ENCODE measurements at places on chromosomes 1 and 21.

- DNase-seq: no peak
Observed at GRCh38 chr1:203175827-203176241, 208 bp upstream of the MYBPH start.

GRCh38 chr1:69421286-69421685, 146.4 kb upstream of the LRRC7 start:
- no peak for DNase-seq

DNA sequence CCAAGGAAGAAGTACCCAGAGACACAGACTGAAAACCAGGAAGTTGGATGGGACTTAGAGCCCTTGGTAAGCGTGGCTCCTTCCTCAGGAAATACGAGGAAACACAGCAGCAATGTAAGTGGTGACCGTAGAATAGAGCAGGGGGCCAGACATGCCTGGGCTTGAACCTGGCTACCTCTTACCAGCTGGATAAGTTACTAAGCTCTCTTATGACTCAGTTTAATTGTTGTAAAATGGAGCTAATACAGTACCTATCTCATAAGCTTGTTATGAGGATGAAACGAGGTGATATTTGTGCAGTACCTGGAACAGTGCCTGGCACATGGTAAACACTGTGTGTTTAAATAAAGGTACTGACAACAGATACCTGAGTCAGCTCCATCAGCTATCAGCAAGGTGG, 19.2 kb downstream of the EBNA1BP2 start:
- DNase-seq: peak; percentile 45

DNA sequence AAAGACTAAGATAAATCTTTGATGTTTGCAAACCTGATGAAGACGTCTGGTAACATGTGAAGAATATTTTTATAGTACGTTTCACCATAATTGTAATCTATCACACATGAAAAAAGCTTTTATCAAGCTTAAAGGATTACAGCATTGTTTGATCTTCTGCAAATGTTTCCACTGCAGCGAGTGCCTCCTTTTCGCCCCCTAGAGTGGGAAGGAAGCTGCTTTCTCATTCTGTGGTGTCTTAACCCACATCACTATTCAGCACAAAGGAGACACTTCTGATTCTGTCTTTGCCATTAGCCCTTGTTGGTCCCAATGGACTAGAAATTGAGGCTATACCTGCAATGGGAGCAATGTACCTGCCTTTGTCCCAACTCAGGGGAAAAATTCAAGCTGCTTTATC, 46.0 kb upstream of the IL12RB2 start:
- no peak for DNase-seq

DNA sequence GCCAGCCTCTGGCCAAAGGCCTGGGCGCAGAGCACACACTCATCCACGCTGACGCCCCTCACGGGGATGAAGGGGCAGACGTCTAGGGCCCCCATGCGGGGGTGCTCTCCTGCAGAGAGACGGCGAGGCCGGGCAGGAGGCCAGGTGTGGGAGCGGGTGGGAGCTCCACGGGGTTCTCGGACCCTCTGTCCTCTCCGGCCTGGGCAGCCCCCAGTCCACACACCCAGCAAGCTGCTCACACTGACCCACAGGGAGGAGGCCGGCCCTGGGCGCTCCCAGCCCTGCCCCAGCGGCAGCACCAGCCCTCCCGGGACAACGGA, 2.5 kb downstream of the FTCD start:
- no peak for DNase-seq

DNA sequence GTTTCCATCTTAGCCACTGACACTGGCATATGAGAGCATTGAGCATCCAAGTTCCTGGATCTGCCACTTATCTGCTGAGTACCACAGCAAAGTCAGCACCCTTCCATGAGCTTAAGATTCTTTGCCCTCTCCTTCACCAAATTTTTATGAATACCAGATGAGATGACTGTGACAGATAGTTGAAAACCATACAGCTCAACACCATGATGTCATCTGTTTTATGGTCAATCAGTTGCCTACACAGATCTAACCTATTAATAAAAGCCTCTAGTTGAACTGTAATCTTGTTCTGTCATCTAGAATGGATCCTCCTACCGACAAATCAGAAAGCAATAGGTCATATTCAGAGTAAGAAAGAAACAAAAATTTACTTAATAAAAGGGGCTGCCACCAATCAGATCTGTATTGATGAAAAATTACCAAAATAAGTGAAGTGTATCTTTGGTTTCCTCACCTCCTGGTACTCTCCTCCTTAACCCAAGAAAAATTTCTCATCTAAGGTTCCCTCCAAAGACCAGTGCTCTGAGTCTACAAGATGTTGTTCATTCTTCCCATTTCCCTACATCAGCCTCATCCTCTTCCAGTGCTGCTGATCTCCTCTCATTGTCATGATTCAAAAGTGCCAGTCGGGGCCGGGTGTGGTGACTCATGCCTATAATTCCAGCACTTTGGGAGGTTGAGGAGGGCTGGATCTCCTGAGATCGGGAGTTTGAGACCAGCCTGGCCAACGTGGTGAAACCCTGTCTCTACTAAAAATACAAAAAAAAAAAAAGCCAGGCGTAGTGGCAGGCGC, 138.8 kb upstream of the CTTNBP2NL start:
- DNase-seq: no peak

DNA sequence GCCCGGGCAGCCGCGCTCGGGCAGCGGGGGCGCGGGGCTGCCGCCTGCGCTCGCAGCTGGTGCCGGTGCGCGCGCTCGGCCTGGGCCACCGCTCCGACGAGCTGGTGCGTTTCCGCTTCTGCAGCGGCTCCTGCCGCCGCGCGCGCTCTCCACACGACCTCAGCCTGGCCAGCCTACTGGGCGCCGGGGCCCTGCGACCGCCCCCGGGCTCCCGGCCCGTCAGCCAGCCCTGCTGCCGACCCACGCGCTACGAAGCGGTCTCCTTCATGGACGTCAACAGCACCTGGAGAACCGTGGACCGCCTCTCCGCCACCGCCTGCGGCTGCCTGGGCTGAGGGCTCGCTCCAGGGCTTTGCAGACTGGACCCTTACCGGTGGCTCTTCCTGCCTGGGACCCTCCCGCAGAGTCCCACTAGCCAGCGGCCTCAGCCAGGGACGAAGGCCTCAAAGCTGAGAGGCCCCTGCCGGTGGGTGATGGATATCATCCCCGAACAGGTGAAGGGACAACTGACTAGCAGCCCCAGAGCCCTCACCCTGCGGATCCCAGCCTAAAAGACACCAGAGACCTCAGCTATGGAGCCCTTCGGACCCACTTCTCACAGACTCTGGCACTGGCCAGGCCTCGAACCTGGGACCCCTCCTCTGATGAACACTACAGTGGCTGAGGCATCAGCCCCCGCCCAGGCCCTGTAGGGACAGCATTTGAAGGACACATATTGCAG, 3.0 kb downstream of the ARTN start:
- DNase-seq: no peak

- DNase-seq: no peak
Observed at GRCh38 chr21:38958940-38959691, 153.4 kb downstream of the ETS2 start.

- no peak for DNase-seq
Observed at GRCh38 chr1:225945564-225945963, 4.5 kb upstream of the LEFTY2 start.

GRCh38 chr1:14263225-14263624, 335.3 kb upstream of the KAZN start:
- no peak for DNase-seq

- no peak for DNase-seq
Observed at GRCh38 chr1:10074852-10075730, 42.3 kb downstream of the UBE4B start.

- DNase-seq: no peak
Observed at GRCh38 chr1:34827341-34827941, 32.1 kb downstream of the SMIM12 start.

GRCh38 chr1:180778782-180779398, 133.8 kb upstream of the KIAA1614 start:
- peak; percentile 4 for DNase-seq

GRCh38 chr1:94757931-94758330, 62.2 kb upstream of the SLC44A3 start:
- no peak for DNase-seq

- no peak for DNase-seq
Observed at GRCh38 chr1:155184835-155185782, 11.5 kb downstream of the TRIM46 start.

DNA sequence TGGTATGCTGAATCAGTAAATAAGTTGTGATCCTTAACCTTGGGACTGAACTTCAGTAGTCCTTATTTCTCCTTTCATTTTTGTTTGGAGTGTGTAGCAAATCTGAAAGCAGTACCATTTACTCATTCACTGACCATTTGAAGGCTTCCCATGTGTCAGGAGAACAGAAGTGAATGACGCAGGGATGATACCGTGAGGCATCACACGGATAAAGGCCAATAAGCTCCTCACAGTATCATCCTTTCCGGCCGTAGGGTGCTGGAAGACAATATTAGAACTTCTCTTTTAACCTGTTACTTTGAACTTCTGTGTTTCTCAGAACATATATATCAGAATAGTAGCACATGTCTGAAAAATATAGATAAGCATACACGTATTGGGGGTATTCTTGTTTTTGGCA, 21.3 kb downstream of the BACH1 start:
- DNase-seq: no peak

DNA sequence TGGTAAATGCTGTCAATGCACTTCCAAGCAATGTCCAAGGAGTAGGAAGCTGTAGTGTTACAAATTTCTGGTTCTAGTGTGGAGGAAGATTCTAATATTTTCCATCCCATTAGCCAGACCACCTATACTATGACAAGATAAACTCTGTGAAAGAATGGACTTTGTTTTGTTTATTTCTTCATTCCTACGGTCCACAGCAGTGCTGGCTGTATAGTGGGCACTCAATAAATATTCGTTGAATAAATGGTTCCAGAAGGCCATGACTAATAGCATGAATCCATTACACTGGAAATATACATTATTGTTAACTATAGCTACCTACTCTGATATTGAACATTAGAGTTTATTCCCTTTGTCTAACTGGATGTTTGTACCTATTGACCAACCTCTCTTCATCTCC, 8.3 kb upstream of the MYSM1 start:
- no peak for DNase-seq

DNA sequence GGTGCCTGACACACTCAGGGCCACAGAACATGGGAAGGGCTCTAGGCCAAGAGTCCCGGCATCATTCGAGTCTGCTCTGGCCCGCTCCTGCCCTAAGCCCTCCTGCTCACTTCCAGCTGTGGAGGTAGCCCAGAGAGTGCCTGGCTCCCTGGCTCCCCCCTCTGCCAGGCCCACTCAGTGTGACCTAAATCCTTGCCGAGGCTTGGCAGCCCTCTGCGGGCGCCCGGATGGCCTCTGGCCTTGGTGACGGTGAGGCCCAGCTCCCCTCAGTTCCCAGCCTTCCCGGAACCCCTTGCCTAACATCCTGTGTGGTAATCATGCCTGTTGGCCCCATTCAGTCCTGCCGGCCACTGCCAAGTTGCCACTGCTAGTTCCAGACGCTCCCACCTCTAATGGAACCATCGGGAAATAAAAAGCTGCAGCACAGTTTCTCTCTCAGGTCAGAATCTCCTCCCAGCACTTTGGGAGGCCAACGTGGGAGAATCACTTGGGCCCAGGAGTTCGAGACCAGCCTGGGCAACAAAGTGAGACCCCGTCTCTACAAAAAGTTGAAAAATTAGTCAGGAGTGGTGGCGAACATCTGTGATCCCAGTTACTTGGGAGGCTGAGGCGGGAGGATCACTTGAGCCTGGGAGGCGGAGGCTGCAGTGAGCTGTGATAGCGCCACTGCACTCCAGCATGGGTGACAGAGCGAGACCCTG, 1.2 kb upstream of the H6PD start:
- no peak for DNase-seq

- peak; percentile 59 for DNase-seq
Observed at GRCh38 chr1:45266151-45266801, 59.9 kb upstream of the ZSWIM5 start.

DNA sequence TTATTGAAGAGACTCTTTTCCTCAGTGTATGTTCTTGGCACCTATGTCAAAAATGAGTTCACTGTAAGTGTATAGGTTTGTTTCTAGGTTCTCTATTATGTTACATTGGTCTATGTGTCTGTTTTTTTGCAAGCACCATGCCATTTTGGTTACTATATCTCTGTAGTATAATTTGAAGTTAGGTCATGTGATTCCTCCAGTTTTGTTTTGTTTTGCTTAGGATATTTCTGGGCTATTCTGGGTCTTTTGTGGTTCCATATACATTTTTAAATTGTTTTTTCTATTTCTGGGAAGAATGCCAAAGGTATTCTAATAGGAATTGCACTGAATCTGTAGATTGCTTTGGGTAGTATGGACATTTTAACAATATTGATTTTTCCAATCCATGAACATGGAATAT, 13.2 kb downstream of the TMED5 start:
- DNase-seq: no peak

- DNase-seq: no peak
Observed at GRCh38 chr1:191969290-191969689, 189.0 kb upstream of the RGS18 start.

DNA sequence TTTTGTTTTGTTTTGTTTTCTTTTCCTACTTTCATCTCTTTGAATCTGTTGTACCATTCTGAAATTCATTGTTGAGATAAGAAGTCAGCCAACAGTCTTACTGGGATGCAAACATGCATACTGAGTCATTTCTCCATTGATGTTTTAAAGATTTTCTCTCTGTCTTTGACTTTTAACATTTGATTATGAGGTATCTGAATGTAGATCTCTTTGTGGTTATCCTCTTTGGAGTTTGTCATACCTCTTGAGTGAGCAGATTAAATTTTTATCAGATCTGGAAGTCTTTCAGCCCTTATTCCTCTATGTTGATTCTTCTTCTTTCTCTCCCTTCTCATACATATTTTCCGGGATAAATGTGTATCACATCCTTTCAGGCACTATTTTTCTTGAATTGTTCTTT, 406.9 kb upstream of the NCAM2 start:
- no peak for DNase-seq

- peak; percentile 20 for DNase-seq
Observed at GRCh38 chr1:172588296-172589291, 55.6 kb downstream of the SUCO start.

DNA sequence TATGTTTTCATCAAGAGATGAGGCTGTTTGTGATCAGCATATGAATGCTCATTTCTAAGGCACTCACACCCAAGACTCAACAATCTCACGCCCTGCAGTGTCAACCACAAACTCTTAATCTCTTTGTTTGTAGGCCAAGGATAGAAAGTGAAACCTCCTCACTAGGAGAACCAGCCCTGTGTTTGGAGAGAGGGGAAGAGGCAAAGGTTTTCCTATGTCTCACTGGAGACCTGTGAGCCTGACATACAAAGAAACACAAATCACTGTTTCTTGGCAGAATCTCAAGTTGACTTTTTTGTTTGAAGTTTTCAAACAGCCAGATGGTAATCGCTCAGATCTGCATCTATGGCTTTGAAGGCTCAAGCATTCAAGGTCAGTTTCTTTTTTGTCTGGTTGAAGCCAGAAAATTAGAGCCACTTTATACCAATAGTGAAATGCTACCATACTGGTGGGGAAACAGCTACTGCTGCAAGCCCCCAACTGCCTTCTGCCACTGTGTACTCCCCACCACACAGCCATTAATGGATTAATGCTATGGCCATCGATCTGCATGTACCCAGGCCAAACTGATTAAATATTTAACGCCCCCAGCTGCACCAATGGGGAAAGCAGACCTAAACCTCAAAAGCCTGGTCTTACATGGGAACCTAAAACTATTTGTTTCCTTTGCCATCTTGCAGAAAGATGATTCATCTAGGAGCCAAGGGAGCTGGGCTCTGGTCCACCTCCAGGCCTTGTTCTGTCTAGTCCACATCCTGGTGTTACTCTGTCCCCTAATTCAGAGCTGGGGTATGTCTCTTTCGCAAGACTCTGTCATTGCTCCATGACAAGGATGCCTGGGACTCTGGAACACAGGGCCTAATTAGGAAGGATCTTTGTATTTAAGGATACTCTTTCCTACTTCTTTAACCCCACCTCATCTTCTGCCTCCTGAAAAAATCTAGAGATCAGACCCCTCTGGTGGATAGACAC, 16.3 kb downstream of the PDZK1 start:
- peak; percentile 25 for DNase-seq

Measured in LoVo (cell line).